Endothelial cell of umbilical vein (primary cell): ENCODE measurements at places on chromosomes 7 and 10. TPM values are rescaled to one million over a fixed set of nuclear protein-coding genes. Genes with fewer than 3 reads are reported as not detected.

Gene SLC13A1
- not detected in 2 replicates for total RNA-seq

Gene UNC5B
- 2.5 and 5.4 TPM in 2 replicates for total RNA-seq

Gene GPR37
- total RNA-seq: 2.1 and 2.2 TPM in 2 replicates

Gene OR2F2
- total RNA-seq: not detected in 2 replicates

DNA sequence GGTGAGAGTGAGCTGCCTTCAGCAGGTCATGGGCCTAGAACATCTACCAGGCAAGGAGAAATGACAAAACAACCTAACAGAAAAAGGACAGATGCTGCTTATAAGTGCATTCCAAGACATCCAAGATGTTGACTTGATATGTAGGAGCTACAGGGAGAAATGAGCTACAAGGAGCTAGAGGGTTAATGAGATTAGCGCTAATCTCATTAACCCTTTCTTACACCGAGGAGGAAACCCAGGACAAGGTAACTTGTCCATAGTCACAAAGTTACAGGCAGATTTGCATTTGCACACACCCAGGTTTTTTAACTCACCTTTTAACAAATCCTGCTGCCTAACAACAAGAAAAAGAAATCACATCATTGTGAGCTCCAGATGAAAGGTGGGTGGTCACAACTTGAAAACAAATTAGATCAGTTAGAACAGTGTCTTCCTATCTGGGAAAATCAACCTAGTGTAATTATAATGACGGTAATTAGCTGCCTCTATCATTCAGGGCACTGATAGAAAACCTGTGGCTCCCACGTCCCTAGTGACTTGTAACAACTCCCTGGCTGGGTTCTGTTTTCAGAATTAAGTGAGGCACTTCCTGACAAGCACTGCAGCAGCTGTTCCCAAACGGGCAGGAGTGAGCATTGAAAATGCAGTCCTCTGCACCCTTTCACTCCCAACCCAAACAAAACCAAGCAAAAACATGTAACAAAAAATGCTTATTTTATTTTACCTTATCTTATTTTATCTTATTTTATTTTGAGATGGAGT lies 5.7 kb downstream of the KIAA1549 start:
- no peak overlapping the region for H3K27ac ChIP-seq
- H3K36me3 ChIP-seq: no peaks in the 10 kb centered on the region
- no peaks in the 10 kb centered on the region for H3K27me3 ChIP-seq
- no peak for DNase-seq
- peaks cover 20% of the 10 kb centered on the region for H3K4me1 ChIP-seq
- no peak overlapping the region for H3K4me3 ChIP-seq

GRCh38 chr7:23470330-23471105 lies at the start of gene IGF2BP3:
TSS of gene IGF2BP3 (minus strand) at chr7:23470491. CDS start at chr7:23470110, 381 bp downstream.
- peak; percentile 96 for DNase-seq
- H3K27me3 ChIP-seq: peaks cover 4% of the 10 kb centered on the region
- H3K4me3 ChIP-seq: peak within 1 kb of the TSS; percentile 96
- peaks cover 33% of the 10 kb centered on the region for H3K4me1 ChIP-seq

DNA sequence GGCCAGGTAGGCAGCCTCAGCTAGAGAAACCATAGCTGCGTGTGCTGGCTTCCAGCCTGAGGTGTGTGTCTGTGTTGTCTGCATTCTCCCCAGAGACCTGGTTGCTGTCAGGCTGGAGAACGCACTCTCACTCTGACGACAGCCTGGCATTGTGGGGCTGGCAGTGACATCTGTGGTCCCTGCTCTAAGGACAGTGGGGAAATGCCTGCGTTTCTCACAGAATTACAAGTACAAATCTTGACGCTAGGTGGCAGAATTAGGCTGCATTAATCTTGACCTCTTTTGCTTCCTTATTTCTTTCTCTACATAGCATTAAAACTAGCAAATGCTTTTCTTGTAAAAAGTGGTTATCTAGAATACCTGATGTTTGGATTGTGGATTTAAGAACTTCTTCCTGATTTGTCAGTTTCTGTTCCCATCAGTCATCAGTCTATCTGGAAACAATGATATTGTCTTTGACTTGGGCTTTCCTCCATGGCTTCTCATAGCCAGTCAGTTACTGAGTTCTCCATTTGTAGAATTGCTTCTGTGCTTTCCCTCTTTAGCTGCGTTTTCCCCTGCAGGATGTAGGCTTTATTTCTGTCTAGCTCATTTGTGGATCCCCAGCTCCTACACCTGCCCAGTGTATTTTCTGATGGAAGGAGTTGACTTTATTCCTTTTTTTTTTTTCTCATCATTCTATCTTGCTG lies 86.0 kb downstream of the FANK1 start:
- no peak overlapping the region for H3K4me3 ChIP-seq
- no peak overlapping the region for H3K27ac ChIP-seq

DNA sequence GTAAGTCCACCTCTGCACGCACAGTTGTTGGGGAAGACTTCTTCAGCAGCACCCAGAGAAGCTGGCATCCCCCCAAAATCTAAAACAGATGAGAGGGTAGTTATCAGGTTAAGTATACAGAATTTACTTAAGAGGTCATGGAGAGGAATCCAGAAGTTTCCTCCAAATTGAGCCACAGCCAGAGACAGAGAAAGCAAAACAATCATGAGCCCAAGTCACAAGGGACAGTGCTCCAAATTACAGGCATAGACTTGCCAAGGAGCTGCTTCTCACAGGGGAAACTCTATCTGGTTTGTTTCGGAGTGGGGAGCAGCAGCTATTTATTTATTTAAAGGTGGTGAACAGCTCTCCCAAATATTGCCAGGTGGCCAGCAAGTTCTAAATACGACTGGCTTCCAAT lies 308.4 kb downstream of the SKIDA1 start:
- peaks cover 2% of the 10 kb centered on the region for H3K27me3 ChIP-seq
- no peak overlapping the region for H3K27ac ChIP-seq
- DNase-seq: no peak
- H3K4me1 ChIP-seq: no peaks in the 10 kb centered on the region

DNA sequence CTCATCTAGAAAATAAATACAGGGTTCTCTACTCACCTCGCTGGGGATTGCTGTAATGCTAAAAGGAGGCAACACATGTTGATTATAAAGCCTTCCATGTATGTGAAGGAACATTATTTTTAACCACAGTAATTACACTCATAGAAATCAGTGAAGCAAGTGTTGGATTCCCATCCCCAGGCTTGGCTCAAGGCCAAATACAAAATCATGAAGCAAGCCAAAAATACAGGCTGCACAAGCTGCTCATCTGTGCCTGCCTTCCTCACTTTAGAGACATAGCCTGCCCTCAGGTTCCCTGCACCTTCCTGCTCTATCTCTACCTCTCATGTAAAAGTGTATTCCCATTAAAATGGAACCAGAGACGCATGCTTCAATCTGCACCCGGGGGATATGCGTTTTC lies 1077.1 kb upstream of the C7orf33 start:
- no peaks in the 10 kb centered on the region for H3K27me3 ChIP-seq
- H3K27ac ChIP-seq: no peak overlapping the region
- no peak for DNase-seq
- no peaks in the 10 kb centered on the region for H3K4me1 ChIP-seq

- no peaks in the 10 kb centered on the region for H3K4me1 ChIP-seq
- no peak for DNase-seq
- no peak overlapping the region for H3K27ac ChIP-seq
- H3K36me3 ChIP-seq: no peaks in the 10 kb centered on the region
- no peaks in the 10 kb centered on the region for H3K27me3 ChIP-seq
- H3K4me3 ChIP-seq: no peak overlapping the region
These were observed 304.6 kb upstream of the NRG3 start for GRCh38 chr10:81570349-81570748.

DNA sequence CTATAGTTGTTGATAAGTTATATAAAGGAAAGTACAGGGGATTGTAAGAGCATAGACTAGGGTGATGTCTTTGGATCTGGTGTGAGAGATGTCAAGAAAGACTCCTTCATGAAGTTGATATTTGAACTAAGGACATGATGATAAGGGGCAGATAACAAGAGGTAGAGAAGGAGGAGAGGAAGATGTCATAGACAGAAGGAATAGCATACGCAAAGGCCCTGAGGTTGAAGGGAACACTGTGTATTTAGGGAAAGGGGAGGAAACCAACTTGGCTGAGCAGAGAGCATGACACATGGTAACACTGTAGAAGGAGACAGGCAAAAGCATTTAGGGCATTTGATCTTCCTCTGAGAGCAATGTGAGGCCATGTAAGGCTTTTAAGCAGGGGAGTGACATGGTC lies 170.8 kb downstream of the CHN2 start:
- H3K4me3 ChIP-seq: no peak overlapping the region
- DNase-seq: no peak
- no peak overlapping the region for H3K27ac ChIP-seq
- H3K27me3 ChIP-seq: no peaks in the 10 kb centered on the region

GRCh38 chr10:52269233-52269632 lies 44.8 kb upstream of the DKK1 start:
- H3K36me3 ChIP-seq: no peaks in the 10 kb centered on the region
- H3K4me3 ChIP-seq: no peak overlapping the region
- no peak for DNase-seq
- H3K27me3 ChIP-seq: no peaks in the 10 kb centered on the region
- H3K27ac ChIP-seq: no peak overlapping the region
- H3K4me1 ChIP-seq: no peaks in the 10 kb centered on the region

- H3K27me3 ChIP-seq: no peaks in the 10 kb centered on the region
- H3K27ac ChIP-seq: no peak overlapping the region
- H3K4me3 ChIP-seq: no peak overlapping the region
- H3K36me3 ChIP-seq: no peaks in the 10 kb centered on the region
- DNase-seq: no peak
These were observed 3.8 kb downstream of the STMP1 start for GRCh38 chr7:135666156-135666555.

DNA sequence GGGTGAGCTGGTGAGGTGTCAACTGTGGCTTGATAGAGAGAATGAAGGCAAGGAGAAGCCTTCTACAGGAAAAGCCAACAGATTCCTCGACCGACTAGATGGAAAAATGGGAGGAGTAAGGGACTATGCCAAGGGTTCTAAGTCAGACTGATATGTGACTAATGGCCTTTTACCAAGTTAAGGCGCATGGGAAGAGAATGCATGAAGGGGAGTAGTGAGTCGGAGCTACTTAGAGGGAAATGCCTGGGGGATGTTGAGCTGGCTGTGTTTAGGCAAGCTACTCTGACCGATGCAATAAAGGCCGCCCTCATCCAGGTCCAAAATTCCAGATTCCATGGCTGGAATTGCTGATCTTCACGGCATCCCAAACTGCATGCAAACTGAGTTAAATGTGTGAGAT lies 48.2 kb downstream of the APBB1IP start:
- no peak overlapping the region for H3K4me3 ChIP-seq
- DNase-seq: no peak
- no peaks in the 10 kb centered on the region for H3K36me3 ChIP-seq
- no peaks in the 10 kb centered on the region for H3K27me3 ChIP-seq

DNA sequence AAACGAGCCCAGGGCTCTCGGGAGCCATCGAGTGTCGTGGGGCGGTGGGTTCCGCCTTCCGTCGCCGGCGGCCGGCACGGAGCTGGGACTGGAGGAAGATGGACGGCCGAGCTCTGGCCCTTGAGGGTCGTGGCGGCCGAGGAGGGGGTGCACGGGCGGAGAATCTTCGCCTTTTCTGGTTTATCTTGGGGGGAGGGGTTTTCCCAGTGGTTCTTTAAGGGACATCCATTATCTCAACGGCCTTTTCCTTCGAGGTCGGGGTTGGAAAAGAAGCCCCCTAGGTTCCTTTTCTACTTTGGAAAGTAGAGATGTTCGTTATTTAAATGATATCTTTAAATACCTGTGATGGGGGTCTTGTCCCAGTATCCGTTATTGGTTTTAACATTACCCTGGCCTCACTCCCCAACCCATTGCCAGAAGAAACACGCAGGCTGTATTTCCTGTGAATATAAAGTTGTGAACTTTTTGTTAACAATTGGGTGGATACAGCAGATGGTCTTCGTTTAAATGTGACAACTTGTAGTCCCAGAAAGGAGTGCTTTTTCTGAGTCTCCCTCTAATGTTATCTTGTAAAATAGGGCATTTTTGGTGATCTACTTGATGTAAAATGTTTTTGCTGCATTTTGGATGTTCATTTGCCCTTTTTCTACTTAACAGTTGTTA lies 765 bp downstream of the CCAR1 start:
- peaks cover 10% of the 10 kb centered on the region for H3K4me1 ChIP-seq
- peak; percentile 30 for DNase-seq
- H3K27ac ChIP-seq: peak overlapping the region; percentile 85

DNA sequence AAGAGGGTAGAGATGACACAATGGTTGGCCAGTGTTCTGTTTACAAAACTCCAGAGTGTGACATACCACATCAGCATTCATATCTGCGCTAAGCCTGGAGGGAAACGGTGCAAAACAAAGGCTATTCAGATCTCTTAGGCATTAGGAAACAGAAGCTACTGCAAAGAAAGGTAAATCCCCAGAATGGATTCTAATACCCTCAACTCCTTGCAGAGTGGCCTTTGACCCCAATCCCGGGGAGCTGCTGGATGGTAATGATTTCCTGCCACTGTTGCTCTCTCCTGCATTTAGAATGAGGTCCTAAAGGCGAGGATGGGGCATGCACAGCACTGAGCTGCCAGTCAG lies 65.2 kb downstream of the AOAH start:
- no peaks in the 10 kb centered on the region for H3K27me3 ChIP-seq
- H3K4me3 ChIP-seq: no peak overlapping the region
- H3K36me3 ChIP-seq: no peaks in the 10 kb centered on the region
- H3K4me1 ChIP-seq: no peaks in the 10 kb centered on the region
- DNase-seq: no peak

GRCh38 chr10:60704471-60704870 lies 73.8 kb upstream of the CDK1 start:
- no peaks in the 10 kb centered on the region for H3K36me3 ChIP-seq
- H3K27ac ChIP-seq: no peak overlapping the region
- peak; percentile 46 for DNase-seq
- H3K4me1 ChIP-seq: peaks cover 8% of the 10 kb centered on the region
- H3K4me3 ChIP-seq: no peak overlapping the region
